ENCODE measurements at places on chromosomes 16 and 17.

GRCh38 chr17:63944736-63945499 lies 12.8 kb upstream of the CD79B start:
- no peak for DNase-seq

DNA sequence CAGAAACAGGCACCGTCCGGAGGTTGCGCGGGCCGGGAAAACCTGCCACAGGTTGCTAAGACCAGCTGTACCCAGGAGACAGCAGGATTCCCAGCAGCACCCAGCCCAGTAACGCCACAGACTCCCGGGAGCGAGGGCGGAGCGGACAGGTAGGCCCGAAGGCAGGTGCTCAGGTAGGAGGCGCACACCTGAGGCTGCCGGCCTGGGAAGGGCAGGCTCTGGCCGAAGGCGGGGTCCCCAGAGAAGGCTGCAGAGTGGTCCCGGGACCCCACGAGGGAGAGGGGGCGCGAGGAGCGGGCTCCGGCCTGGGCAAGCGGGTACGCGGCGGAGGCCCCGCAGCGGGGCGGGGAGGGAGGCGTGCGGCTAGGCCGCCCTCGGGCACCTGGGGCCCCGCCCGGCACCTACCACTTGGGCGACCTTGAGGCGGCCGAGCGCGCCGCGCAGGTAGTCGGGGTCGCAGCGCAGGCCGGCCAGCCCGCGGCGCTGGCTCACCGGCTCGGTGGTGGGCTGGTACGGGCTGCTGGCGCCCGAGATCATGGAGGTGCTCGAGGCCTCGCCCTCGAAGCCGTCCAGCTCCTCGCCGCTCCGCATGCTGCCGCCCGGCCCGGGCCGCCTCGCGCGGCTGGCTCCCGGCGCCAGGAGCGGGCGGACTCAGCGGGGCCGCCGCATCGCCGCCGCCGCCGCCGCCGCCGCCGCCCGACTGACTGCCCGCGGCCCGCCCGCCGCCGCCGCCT lies 441 bp downstream of the CMTM4 start:
- DNase-seq = peak; percentile 4

DNA sequence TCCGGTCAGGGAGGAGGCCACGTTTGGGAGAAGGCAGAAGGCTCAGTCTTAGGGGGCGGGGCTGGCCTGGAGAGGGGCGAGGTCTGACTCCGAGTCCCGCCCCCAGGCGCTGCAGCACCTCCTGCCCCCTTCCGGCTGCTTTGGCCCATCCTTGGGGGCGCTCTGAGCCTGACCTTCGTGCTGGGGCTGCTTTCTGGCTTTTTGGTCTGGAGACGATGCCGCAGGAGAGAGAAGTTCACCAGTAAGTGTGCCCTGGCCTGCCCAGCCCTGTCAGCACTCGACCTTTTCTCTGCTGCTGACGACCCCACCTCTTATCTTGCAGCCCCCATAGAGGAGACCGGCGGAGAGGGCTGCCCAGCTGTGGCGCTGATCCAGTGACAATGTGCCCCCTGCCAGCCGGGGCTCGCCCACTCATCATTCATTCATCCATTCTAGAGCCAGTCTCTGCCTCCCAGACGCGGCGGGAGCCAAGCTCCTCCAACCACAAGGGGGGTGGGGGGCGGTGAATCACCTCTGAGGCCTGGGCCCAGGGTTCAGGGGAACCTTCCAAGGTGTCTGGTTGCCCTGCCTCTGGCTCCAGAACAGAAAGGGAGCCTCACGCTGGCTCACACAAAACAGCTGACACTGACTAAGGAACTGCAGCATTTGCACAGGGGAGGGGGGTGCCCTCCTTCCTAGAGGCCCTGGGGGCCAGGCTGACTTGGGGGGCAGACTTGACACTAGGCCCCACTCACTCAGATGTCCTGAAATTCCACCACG lies 1.5 kb downstream of the TNFRSF12A start:
- no peak for DNase-seq

- DNase-seq = no peak
These were observed 81.0 kb downstream of the TMEM100 start for GRCh38 chr17:55641676-55642081.

DNA sequence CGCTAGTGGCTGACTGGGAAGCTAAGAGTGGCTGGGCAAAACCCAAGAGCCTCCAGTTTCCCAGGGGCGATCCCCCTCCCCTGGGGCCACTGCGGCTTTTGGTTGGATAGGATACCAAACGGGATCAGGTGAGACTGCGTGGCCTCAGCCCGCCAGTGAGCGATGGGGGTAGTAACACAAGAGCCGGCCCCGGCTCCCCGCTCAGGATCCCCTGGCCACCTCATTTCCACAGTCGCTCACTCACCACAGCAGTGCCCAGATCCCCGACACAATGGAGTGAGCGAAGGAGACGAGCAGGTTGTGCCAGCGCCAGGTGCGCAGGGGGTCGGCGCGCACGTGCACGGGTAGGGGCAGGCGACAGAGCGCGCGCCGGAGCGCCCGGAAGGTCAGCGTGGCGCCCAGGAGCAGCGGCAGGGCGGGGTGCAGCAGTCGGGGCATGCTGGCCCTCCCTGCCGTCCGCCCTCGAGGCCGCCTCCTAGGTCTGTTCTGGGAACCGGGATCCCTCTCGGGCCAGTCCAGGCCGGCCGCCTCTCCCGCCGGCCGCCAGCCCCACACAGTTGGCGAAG lies 290 bp downstream of the TLCD1 start:
- DNase-seq = peak; percentile 74

DNA sequence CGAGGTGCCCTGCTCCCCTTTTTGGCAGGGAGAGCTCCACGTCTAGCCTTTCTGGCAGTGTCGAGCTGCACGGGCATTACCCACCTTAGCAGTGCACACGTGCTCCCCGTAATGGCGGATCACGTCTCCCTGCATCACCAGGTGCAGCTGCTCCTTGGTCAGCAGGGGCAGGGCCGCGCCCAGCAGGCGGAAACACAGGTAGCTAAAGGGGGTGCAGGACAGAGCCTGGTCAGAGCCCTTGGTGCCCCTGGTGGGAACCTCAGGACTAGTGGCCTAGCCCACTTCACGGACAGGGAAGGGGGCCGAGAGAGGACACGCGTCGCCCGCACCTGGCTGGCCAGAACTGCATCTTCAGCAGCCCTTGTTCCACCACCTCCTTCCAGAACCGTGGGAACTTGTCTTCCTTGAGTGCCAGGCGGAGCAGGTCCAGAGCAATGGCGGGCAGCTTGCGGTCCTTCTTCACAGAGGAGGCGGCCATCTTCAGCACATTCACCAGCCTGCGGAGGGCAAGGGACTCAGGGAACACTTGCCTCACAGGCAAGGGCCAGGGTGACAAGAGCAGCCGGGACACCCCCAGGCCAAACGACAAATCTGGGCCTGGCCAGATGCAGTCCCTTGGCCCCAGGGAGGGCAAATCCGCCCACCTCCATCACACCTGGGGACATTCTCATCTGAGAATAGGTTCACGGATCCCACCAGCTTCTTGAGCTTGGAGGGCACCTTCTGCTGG lies 3.2 kb downstream of the MYBBP1A start:
- no peak for DNase-seq

DNA sequence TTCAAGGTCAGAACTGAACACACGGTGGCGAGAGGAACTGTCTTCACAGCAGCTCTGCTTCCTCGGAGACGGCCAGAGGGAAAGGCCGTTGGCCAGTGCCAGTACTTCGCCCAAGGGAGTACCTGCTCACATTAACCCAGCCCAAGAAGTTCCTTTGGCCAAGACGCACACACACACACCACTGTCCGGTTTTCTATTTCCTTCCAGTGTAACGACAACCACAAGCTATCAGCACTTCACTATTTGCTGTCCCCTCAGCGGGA lies 744 bp upstream of the GGNBP2 start:
- DNase-seq = peak; percentile 0

DNA sequence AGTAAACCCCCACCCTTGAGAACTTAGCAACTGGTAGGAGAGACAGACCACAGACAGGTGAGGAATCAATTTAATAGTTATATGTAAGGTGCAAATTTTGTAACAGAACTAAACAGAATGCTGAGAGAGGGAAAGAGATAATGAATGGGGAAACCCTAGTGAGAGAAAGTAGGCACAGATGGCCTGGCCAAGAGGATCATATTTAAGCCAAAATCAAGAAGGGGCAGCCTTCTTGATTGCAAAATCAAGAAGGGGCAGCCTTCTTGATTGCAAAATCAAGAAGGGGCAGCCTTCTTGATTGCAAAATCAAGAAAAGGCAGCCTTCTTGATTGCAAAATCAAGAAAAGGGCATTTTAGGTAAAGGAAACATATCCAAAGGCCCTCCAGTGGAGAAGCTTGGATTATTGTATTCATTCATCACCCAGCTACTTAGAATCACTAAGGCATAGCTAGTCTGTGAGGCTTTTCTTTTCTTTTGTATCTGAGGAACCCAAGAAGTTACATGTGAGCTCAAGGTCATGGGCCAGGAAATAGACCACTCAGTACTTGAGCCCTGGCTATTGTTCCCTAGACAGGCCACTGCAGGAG lies 190.6 kb downstream of the CYLD start:
- DNase-seq = no peak

- DNase-seq = no peak
These were observed 9.7 kb downstream of the RHBDL3 start for GRCh38 chr17:32275060-32276042.

GRCh38 chr17:79819085-79819484 lies 20.2 kb downstream of the CBX4 start:
- no peak for DNase-seq

GRCh38 chr16:76614269-76614668 lies 337.1 kb downstream of the CNTNAP4 start:
- peak; percentile 70 for DNase-seq

- DNase-seq = no peak
These were observed 121.1 kb downstream of the WWOX start for GRCh38 chr16:78220571-78220970.

- DNase-seq = no peak
These were observed 8.4 kb upstream of the MTSS2 start for GRCh38 chr16:70694088-70694867.

DNA sequence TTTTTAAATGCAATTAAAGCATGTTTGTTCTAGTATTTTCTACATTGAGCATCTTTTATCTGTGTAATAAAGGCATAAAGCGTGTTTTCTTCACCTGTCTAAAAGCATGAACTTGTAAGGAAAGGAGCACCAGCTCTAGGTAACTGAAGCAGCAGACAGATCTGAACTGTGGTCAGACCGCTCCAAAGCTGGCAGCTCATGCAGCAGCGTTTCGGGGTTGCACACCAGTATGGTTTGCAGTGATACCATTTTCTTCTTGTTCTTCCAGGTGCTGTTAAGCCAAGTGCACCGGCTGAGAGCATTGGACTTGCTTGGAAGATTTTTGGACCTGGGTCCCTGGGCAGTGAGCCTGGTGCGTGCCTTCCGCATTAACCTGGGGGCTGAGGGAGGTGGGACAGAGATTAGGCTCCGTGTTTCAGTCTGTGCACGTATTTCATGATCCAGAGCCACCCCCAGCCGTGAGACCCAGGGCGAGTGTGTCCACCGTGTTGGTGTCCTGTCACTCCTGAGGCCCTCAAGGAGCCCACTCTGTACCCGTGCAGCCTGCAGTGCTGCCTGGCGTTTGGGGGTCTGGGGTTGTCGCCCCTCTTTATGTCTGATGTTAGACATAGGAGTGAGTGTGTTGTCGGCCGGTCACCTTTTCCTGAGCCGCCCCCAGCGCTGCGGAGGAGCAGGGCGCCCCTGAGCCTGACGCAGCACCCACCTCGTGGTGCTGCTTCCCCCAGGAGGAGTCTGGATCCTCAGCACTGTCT lies 136.3 kb upstream of the CHMP6 start:
- DNase-seq = no peak

GRCh38 chr16:15760129-15760528 lies 96.7 kb downstream of the MYH11 start:
- no peak for DNase-seq

DNA sequence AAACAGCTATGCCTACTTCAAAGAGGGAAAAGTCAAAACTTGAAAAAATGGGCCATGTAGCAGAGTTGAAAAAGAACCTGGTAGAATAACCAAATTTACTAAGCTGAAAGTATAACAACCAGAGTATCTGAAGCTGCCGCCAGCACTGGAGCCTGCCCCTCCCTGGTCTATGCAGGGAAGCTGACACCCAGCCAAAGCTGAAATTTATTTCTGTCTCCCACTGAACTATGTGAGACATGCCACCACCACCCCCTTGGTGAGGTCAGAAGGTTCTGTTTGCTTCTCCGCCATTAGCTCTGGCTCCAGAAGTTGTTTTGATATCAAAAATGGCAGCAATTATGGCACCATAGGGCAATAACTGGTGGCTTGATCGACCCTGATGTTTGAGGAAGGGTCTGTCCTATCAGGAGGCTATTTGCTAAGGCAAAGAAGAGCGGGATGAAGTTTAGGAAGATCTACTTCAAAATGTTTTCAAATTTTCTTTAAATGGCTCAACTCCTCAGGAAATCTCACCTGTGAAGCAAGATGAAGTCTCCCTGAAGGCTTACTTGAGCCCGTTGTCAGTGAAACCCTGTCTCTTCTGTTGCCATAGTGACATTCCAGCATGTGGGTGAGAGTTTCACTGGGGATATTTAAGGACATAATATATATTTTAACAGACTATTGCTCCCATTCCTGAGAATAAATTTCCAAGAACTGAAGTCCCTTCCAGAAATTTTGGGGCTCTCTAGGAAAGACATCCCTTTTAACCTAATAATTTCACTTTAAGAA lies 122.0 kb downstream of the COPRS start:
- DNase-seq = no peak

- no peak for DNase-seq
These were observed 16.5 kb downstream of the TENT4B start for GRCh38 chr16:50169555-50170096.

- DNase-seq = no peak
These were observed 323.0 kb downstream of the C16orf95 start for GRCh38 chr16:86994215-86994614.

- no peak for DNase-seq
These were observed 8.3 kb downstream of the WDR90 start for GRCh38 chr16:657487-657886.

DNA sequence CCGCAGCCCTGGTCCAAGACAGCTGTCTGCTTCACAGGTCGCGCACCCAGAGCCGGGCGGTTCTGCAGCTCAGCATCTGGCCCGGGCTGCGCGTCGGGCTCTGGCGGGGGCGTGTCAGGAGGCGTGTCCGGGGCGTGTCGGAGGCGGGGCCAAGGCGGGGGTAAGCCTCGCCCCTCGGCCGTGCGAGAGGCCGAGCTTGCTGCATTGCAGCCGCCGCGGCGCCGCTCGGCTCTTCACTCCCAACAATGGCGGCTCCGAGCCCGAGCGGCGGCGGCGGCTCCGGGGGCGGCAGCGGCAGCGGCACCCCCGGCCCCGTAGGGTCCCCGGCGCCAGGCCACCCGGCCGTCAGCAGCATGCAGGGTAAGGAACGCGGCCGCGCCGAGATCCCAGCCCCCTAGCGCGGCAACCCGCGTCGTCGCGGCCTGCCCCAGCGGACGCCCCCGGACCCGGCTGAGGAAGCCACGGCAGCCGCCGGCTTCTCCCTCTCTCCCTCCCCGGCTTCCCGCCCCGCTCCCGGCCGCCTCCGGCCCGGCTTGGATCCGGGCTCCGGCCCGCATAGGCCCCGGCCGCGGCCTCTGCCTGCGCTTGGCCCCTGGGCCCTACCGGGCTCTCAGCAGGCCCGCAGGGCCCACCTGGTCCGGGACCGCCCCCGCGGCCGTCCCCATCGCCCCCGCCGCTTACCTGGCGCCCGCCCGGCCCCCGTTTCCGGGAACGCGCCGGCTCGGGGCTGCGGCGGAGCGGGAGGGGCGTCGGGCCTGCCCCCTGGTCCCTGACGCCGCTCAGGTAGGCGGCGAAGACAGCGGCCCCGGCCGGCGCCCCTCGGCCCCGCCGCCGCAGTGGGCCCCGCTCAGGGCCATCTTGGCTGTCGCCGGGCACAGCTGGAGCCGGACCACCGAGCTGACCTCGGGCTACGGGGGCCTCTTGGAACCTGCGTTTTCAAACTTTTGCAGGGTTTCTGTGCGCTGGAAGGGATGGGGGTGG lies at the start of gene MAP2K4:
TSS of gene MAP2K4 (plus strand) at position 236 of the 981 bp plus-strand sequence. CDS start at position 246, 10 bp downstream.
- peak; percentile 84 for DNase-seq

All from NCI-H1105 (cell line).